ENCODE measurements at places on chromosomes 11 and 22.

DNA sequence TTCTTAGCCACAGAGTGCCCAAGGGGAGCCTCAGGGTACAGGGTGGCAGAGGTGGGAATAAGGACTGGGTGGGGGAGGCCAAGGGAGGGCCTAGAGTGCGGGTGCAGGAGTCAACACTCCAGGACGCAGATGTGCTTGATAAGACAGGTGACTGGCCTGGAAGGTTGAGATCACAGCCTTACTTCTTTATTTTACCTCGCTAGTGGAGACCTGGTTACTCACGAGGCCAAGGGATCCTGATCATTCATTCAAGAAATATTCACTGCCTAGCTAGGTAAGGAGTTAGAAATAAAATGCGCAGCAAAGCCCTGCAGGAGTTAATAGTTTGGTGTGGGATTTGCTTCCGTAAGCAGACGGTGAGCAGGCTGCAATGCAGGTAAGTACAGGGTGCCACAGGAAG is 13.2 kb upstream of the PEX26 start:
- no peak for DNase-seq

GRCh38 chr22:24796056-24796455 is 10.0 kb upstream of the SGSM1 start:
- DNase-seq: no peak

GRCh38 chr11:119222308-119222707 is 16.2 kb downstream of the CBL start:
- no peak for DNase-seq

GRCh38 chr11:128559496-128560103 is 27.8 kb downstream of the ETS1 start:
- no peak for DNase-seq

DNA sequence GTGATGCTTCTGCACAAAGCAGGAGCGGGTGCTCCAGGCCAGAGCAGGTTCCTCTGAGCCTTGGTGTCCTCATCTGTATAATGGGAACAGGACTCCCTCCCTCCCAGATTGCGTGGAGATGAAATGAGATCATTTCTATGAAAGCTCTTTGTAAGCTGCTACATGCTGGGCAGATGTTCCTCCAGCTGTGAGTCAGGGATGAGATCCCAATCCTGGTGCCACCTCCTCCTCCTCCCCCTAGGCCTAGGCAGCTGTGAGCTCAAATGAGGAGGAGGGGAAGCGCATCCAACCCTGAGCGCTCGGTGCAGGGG is 7.0 kb upstream of the CABP2 start:
- no peak for DNase-seq

DNA sequence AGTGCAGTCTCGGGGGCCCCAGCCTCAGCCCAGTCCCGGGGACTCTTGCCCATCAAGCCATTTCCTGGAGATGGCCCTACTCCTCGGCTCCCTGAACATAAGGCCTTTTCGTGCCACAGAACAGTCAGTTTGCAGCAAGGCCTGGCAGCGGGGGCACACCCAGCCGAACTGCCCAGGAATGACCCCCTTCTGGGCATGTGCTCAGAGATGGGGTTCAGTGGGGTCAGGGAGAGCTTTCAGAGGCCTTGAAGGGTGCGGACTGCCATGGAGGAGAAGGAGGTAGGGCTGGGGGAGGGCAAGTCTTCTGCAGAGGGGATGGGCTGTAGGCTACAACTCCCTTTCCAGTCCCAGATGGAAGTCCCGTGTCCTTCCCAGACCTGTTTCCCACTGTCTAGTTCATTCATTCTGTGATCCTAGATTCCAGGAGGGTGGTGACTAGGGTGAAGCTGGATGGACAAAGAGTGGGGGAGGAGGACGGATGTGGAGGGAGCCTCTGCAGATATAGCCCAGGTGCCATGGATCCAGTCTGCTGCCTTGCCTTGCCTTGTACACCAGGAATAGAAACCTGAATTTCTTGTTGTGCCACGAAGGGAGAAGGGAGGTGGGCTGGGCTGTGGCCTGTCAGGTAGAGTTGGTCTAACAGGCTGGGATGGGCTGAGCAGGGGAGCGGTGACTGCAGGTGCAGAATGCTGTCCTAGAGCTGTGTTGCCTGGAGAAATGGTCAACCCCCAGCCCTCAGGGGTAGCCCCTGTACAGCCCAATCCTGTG is 14.2 kb upstream of the OMP start:
- no peak for DNase-seq

GRCh38 chr11:1785749-1786413 is 22.2 kb upstream of the CTSD start:
- DNase-seq: no peak

DNA sequence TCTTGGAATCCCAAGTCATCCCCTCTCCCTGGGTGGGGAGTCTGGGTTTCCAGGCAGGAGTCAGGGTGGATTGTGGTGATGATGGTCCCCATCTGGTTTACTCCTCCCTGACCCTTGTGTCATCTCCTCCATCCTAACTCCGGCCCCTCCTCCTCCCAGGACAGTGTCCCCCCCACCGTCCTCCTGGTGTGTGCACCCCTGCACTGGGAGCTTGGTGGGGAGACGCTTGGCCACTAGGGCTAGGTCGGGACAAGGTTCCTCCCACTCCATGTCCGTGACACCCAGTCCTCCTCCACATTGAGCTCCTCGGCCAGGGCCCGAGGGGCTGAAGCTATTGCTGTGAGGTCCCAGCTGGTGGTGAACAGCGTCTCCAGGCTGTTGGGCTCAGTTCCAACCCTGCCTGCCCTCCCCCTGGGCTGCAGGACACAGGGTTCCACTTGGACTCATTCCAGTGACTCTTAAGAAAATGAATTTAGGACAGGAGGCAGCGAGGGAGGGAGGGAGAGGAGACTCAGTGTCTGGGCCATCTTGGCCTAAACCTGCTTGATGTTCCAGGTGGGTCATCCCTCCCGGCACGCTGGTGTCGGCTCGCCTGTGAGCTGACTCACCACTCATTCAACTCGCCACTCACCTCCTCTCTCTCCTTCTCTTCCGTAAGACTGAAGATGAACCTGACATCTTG is 433.2 kb downstream of the TBC1D22A start:
- DNase-seq: peak; percentile 3

GRCh38 chr11:47001781-47002181 is 65.2 kb downstream of the CSTPP1 start:
- DNase-seq: no peak

DNA sequence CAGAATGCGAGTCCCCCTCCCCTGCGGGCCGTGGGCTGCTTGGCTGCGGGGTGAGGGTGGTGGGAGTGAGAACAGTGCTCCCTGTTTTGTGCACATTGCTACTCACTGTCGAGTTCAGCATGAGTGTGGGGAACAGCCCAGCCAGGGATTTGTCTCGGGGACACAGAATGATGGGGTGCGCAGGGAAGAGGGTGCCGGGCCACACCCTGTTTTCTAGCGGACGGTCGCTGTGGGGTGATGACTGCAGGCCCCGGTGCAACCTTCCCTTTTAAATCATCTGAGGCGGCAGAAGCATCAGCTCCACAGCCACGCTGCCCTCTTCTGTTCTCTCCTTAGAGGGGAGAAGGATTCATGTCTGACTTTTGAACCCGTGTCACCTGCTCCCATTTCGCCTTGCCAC is 1051.2 kb downstream of the TBC1D22A start:
- no peak for DNase-seq

GRCh38 chr11:20000351-20001134 is 159.7 kb downstream of the DBX1 start:
- DNase-seq: no peak

DNA sequence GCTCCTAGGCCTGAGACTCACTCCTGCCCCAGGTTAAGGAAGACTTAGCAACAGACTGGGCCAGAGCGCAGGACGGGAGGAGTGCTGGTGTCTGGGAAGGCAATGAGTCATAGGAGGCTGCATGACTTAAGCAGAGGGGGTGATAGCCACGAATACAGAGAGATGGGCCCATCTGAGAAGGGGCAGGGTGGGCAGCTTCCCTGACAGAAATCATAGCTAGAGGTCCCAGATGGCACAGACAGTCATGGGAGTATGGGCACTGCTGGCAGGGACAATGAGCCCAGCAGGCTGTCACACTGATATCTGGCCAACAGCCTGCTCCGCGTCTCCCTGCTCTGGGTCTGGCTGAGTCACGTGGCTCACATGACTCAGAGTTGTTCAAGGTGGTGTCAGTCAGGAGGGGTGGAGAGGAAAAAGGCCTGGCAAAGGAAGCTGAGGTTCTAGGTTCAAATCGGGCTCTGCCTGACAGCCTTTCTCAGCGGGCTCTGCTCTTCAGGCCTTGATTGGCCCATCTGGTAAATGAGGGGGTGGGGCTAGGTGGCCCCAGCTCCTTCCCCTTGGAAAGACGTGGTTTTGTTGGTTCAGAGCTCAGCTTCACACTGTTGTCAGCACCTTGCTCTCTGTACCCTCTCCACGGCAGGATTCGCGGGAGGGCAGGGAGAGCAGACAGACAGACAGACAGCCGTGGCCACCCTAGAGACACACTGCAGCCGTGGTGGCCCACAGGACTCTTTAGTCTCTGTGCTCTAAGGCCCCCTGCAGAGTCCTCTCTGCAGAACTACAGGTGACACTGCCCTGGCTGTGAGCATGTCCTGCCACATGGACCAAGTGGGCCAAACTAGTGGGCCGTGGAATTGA is 47.8 kb downstream of the DBX1 start:
- DNase-seq: no peak

- DNase-seq: no peak
Measured at GRCh38 chr11:3971756-3972404, 116.4 kb downstream of the STIM1 start.

GRCh38 chr11:122304306-122304705 is 188.3 kb upstream of the BLID start:
- no peak for DNase-seq

DNA sequence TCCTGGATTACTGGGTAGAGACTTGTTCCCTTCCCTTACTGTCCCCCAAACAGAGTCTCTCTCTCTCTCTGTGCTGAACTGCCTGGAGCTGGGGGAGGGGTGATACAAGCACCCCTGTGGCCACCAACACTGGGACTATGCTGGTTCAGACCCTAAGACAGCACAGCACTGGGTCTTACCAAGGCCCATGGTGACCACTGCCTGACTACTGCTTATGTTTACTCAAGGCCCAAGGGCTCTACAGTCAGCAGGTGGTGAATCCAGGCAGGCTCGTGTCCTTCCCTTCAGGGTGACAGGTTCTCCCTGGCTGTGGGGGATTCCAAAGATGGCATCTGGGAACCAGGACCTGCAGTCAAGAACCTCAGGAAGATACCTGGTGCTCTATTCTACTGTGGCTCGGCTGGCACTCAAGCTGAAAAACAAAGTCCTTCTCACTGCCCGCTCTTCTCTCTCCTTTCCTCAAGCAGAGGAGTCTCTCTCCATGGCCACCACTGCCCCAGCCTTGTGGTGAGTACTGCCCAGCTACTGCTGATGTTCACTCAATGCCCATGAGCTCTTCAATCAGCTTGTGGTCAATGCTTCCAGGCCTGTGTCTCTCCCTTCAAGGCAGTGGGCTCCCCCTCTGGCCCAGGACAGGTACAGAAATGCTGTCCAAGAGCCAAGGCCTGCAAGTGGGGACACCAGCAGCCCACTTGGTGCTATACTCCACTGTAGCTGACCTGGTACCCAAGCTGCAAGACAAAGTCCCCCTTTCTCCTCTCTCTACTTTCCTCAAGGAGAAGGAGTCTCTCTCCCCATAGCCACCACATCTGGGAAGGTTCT is 41.8 kb upstream of the SHANK2 start:
- DNase-seq: no peak

GRCh38 chr11:120569861-120570260 is 58.3 kb downstream of the GRIK4 start:
- DNase-seq: no peak

DNA sequence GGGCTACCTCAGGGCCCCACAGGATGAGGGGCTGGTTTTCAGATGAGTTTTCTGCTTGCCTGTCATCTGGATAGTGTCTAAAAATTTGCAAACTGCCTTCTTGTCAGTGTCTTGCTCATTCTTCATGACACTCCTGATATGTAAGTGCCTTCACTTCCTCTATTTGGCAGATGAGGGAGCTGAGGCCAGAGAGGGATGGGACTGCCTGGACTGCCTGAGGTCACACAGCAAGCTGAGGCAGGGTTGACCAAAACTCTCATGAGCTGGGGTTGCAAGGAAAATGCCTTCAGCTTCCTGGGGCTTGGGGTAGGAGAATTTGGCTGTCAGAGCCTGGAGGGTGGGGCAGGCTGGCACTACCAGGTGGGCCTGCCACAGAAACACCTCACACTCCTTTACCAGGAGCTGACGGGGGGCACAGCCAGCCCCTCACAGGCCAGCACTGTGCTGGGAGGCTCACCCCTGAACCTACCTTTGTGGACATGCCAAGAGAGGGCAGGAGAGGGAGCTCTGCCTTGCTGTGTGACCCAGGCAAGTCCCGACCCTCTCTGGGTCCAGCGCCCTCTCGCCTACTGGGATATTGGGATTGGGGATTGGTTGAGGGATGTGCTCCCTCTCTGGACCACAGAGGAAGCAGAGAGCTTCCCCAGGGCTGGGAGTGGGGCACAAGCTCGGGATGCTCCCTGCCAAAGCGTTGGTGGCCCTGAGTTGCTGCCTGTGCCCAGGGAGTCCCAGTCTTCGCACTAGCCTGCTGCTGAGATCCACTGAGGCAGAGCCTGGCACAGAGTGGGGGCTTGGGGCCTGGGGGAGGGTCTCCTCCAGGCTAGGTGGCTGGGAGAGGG is 1.9 kb upstream of the P2RY6 start:
- DNase-seq: no peak

Measured in T-helper 17 cell (primary cell).